ENCODE measurements at places on chromosomes 5 and 9. TPM values are rescaled to one million over a fixed set of nuclear protein-coding genes. Genes with fewer than 3 reads are reported as not detected.

Gene MAMDC4
- total RNA-seq: 2.7 TPM

- no peak for DNase-seq
Measured at GRCh38 chr5:164532235-164532900, 1026.9 kb downstream of the MAT2B start.

- DNase-seq: no peak
Measured at GRCh38 chr5:150651382-150651781, 9.7 kb upstream of the MYOZ3 start.

GRCh38 chr5:180353048-180353979 lies at the start of gene GFPT2:
Gene GFPT2, minus strand, starts transcription at chr5:180353336. Its CDS starts 119 bp downstream, at chr5:180353217.
- peak; percentile 93 for DNase-seq

- no peak for DNase-seq
Measured at GRCh38 chr5:170121321-170121720, 15.6 kb downstream of the FOXI1 start.

GRCh38 chr5:108387758-108388157 lies 5.9 kb upstream of the FBXL17 start:
- DNase-seq: no peak

- no peak for DNase-seq
Measured at GRCh38 chr5:31981361-31981945, 192.7 kb downstream of the GOLPH3 start.

DNA sequence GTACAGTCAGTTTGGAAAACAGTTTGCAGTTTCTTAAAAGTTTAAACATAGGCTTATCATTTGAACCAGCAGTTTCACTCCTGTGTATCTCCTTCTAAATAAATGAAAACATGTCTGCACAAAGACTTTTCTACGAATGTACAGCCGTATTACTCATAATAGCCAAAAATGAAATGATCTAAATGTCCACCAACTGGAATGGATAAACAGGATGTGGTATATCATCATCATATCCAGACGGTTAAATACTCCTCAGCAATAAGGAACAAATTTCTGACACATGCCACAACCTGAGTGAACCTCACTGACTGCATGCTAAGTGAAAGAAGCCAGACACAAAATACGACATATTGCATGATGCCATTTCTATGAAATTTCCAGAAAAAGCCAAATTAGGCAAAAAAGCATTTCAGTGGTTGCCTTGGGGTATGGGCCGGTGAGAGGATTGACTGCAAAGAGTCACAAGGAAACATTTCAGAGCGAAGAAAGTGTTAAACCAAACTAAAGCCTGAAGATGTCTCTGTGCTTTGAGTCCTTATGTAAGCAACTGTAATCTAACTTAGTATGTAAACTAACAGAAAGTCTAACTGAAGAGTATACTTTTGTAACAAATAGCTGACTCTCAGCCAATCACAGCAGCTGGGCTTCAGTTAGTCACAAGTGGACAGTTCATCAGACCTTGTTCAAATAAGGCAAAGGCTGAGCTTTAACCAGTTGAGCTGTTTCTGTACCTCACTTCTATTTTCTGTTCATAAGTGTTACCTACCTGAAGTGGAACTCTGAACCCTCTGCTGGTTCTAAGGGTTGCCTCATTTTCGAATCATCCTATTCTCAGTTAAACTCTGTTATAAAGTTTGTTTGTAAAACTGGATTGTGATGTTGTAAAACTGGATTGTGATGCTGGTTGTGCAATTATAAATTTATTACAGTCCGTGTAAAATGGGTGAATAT lies 65.2 kb downstream of the TRIO start:
- no peak for DNase-seq

DNA sequence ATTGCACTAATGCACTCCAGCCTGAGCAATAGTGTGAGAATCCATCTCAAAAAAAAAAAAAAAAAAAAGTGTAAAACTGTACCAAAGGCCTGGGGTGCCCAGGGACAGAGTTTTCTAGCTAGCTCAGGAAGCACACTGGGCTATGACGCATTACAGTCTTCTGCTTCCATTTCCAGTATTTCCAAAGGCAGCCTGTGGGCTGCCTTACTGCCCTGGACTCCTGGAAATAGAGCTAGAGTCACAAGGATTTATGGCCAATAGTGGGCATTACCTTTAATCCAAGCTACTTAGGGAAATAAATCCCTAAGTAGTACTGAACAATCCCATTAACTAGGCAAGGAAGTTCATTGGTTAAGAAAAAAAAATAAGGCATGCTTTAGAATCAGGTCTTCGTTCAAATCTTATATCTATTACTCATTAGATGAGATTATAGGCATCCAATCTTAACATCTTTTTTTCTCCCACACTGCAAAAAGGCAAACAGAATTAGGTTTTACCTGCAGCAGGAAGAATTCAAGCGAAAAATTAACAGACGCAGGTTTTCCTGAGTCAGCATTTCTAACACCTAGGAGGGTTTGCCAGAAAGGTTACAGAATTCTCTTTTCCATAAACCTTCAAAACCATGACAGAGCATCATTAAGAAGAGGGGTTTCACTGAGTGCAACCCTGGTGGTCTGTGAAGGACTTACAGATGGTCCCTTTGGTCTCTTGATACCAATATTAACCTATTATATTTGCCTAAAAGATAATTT lies 85.6 kb upstream of the CCDC112 start:
- DNase-seq: no peak

Gene RAPGEF1
- 50.7 TPM for total RNA-seq

DNA sequence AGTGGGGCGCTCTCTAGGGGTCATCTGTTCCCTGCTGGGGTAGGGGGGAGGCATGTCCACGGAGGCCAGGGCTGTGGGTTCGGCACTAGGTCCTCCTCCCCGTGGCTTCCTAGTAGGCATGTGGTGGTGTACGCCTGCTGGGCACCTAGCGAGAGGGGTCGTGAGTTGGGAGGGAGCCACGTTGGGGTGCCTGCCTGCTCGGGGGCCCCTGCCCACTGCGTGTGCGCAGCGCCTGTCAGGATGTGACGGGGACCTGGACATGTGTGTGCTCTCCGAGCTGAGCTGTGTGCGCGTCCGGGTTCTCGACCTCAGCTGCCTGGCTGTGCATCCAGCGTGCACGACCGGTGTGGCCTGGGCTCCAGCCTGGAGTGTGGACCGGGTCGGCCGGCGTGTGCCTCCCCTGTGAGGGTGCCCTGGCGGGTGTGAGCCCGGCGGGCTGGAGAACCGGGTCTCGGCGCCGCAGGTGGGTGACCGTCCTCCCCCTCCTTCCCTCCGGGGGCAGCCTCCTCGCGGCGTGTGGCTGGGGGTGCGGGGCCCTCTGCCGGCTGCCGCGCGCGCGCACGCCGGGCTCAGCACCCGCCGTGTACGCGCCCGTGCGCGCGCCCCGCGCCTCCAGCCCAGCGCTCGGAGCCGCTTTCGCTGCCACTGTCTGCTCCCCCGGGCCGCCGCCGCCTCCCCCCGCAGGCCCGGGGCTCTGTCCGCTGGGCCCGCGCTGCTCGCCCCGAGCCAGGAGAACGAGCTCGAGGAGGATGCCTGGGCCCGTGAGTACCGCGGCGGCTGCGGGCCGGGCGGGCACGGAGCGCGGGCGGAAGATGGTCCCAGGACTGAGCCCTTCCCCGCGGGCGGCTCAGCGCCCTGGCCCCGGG lies at the start of gene PRR7:
TSS of gene PRR7 (plus strand) at position 615 of the 866 bp plus-strand sequence. CDS start 8,254 bp downstream, outside the sequence.
- no peak for DNase-seq

Gene CCIN
- total RNA-seq: not detected

Gene CREBRF
- 54.8 TPM for total RNA-seq

GRCh38 chr9:98256756-98257155 lies 1.3 kb upstream of the TBC1D2 start:
- no peak for DNase-seq

Gene SIT1
- total RNA-seq: 0.82 TPM

- DNase-seq: no peak
Measured at GRCh38 chr9:119304555-119304954, 64.7 kb downstream of the BRINP1 start.

All from sigmoid colon (tissue), 7 donors.